Head of caudate nucleus (tissue), 42 donors: ENCODE measurements at places on chromosomes 7 and 10.

GRCh38 chr7:27950123-27950522 is 210.2 kb downstream of the TAX1BP1 start:
- DNase-seq: no peak

DNA sequence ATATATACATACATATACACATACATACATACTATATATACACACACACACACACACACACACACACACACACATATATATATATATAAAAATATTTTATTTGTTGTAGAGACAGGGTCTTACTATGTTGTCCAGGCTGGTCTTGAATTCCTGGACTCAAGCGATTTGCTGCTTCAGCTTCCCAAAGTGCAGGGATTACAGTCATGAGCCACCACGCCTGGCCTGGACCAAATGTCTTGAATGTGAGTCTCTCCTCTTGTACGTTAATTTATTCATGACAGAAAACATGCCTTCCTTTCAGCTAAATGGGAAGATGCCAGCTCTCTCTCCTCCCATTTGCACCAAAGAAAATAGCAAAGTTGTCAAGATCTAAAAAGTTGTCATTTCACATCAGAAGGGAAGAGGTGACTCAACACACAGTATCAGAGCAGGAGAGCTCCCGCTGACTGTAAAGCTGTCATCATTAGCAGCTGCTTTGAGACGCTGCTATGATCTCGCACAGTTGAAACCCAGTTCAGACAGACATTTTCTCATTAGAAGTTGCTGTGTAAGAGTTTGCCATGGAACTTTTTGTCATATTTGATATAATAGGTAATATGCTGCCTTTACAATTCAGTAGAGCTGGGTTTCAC is 224.3 kb downstream of the SFMBT2 start:
- no peak for DNase-seq

DNA sequence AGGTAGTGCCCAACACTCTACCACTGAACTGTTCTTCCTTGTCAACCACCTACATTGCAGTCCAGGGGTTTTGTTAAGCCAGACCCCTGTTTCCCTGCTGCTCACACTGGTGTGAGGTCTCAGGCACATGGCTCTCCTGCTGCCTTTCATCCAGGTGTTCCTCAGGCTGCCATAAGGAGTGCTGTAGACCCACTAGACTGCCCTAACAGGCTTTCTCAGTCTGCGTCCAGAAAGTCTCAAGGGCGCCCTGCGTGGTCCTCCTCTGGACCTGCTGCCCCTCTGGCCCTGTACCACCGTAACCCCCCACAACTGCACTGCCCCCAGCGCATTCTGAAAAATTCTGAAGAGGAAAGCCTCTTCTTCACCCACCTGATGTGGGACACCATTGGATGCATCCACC is 225.7 kb upstream of the ANKRD30A start:
- DNase-seq: no peak

- DNase-seq: no peak
These were observed 17.6 kb downstream of the PLCE1 start for GRCh38 chr10:94011296-94011695.

- no peak for DNase-seq
These were observed 124.0 kb upstream of the GPR22 start for GRCh38 chr7:107345898-107346297.

GRCh38 chr7:41133690-41134299 is 569.1 kb downstream of the INHBA start:
- no peak for DNase-seq

- no peak for DNase-seq
These were observed 79.7 kb downstream of the RGS10 start for GRCh38 chr10:119462773-119463172.

DNA sequence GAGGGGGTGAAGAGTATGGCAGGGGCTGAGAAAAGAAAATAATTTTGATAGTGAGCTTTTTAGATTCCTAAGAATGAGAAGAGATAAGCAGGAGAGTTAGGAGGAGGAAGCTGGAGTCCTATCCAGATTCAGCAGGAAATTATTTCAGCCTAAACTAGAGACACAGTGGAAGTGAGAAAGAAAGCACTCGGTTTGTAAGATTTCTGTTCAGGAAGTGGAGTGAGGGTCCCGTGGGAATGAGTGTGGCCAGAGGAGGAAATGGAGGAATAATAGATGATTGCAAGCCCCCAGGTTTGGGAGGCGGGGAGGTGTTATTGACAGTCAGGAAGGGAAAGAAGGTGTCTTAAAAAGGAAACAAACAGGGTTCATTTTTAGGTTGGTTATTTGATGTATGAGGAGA is 84.8 kb upstream of the NRP1 start:
- DNase-seq: no peak

- no peak for DNase-seq
These were observed 66.9 kb upstream of the SEMA3A start for GRCh38 chr7:84261509-84261908.

GRCh38 chr10:86775870-86776180 is 19.4 kb downstream of the BMPR1A start:
- DNase-seq: no peak

DNA sequence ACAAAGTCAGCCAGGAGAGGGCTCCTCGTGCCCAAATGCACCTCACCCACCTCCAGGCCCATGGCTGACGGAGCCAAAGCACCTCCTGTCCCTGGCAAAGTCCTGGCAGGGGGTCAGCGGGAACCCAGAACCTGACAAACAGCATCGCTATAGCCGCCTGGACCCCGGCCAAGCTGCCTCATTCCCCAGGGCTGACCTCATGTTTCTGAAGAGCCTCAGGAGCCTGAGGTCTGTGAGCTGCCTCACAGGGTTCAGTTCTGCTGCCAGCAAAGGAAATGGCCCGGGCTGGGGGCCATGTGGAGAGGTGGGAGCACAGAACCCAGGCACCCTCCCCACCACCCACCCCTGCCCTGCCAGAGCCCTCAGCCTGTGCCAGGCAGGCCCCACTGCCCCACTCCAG is 4.2 kb upstream of the NANOS1 start:
- DNase-seq: no peak

GRCh38 chr7:159195946-159196345 is 51.3 kb upstream of the VIPR2 start:
- DNase-seq: no peak

DNA sequence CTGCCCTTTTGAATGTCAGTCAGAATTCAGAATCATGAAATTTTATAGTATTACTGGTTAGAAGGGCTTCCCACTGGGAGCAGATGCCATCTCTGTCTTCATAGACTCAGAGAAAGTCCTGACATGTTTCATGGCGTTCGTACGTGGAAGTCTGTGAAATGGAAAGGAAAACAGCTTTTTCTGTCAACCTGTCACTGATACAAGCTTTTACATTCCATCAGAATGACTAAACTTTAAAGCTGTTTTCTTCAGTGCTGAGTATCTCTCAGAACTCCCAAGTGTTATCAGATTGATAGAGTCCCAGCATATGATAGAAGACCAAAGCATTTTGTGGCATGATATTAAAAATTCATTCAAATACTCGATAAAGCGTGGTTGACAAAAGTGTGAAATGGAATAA is 726.7 kb upstream of the GALNT17 start:
- DNase-seq: no peak

GRCh38 chr7:96986901-96987300 is 18.5 kb upstream of the DLX6 start:
- DNase-seq: no peak

DNA sequence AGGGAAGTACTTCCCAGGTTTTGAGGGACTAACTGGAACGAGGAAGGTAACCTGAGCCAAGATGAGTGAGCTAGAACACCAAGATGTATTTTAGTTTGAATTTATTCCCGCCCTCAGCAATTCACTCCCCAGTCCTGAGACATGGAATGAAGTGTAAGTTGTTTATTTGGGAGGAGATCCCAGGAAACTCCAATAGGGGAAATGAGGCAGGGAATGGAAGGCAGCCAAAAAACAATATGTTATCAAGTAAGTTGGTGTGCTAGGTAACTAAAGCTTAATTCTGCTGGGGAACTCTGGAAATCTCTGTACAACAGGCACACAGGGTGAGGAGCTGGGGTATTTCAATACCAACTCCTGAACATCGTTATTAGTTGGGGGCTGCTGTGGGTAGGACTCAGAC is 189.7 kb upstream of the HDAC9 start:
- no peak for DNase-seq

- no peak for DNase-seq
These were observed 35.7 kb downstream of the TNS3 start for GRCh38 chr7:47546171-47546570.

GRCh38 chr7:145797507-145797906 is 319.1 kb upstream of the CNTNAP2 start:
- no peak for DNase-seq
